Stimulated activated CD4-positive, alpha-beta T cell treated with anti-CD3 and anti-CD28 coated beads, Interleukin-15, amount 100 ng/mL, for 48 hours (primary cell): ENCODE measurements at places on chromosomes 12 and 14.
A peak's percentile ranks its signal among the peaks of the same experiment; 100 is the strongest.

- DNase-seq, result no peak
These were observed 71.0 kb upstream of the CFL2 start for GRCh38 chr14:34785223-34786006.

DNA sequence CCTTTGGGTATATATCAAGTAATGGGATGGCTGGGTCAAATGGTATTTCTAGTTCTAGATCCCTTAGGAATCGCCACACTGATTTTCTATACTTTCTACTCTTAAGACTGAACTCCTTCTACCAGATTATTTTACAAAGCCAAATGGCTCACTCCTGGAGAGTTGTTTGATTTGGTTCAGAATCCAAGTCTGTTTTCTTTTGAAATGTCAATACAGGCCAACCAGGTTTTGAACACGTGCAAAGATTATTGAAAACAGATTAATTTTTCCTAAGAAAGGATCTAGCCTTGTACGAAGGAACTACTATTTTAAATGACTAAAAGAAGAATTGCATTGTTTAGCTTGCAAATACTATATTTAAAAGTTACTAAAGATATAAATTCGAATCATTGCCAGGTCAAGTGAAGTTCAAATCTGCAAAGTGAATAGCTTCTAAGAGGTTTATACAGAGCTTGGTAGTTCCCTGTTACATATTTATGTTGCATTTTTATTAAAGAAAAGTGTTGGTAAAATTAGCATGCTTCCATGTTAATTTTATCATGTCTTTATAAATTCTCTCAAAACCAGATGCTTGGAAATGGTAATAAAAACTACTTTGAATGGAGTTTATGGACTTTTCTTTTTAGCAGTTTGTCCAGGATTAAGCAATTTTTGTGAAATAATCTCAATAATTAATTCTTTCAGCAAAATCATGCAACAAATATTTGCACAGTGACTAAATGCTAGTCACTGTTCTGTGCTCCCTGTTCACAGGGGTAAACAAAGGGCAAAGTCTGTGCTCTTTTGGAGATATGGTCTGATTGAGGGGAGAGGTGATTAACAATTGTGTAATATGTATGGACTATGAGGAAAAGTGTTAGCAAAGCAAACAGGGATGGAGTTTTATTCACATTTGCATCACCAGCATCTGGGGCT is 38.9 kb downstream of the GPR65 start:
- DNase-seq, result no peak

DNA sequence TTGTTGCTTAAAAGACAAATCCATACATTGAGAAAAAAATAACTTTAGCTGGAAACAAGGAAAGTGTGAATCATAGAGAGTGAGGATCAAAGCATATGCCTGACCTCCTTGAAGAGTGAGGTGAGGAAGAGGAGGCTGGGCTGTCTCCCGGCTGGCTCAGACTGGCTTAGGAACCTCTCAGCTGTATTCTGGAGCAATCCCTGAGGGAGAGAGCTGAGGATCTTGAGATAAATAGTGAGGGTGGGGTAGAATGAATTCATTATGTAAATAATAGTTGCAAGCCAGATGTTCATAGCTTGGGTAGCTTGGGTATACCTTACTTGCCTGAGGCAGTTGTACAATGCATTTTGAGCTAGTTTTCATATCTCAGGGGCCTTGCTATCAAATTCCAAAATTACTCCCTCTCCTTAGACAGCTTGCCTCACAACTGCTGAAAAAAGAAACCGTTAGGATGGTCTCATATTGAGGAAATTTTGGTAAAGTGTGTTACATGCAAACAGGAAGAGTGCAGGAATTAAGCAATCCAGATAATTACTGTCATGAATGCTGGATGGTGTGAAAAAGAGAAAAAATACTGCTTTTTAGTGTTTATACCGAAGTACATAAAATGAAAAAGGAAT is 30.5 kb upstream of the SLC15A5 start:
- DNase-seq, result no peak

- DNase-seq, result no peak
These were observed 90.3 kb downstream of the RFX4 start for GRCh38 chr12:106673141-106673540.

DNA sequence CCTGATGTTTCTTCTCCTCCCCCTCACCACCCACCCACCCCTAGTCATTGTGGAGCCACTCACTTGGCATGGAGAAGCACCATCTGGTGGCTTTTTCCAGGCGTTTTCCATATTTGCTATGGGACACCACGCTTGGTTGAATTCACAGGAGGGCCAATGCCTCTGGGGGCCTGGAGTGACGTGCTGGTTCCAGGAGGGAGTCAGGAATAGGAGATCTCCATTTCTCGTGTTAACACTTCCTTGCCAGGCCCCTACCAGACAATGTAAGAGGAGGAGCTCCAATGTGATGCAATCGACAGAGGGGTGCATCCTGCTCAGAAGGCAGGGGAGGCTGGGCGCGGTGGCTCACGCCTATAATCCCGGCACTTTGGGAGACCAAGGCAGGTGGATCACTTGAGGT is 21.6 kb upstream of the TESC start:
- no peak for DNase-seq

DNA sequence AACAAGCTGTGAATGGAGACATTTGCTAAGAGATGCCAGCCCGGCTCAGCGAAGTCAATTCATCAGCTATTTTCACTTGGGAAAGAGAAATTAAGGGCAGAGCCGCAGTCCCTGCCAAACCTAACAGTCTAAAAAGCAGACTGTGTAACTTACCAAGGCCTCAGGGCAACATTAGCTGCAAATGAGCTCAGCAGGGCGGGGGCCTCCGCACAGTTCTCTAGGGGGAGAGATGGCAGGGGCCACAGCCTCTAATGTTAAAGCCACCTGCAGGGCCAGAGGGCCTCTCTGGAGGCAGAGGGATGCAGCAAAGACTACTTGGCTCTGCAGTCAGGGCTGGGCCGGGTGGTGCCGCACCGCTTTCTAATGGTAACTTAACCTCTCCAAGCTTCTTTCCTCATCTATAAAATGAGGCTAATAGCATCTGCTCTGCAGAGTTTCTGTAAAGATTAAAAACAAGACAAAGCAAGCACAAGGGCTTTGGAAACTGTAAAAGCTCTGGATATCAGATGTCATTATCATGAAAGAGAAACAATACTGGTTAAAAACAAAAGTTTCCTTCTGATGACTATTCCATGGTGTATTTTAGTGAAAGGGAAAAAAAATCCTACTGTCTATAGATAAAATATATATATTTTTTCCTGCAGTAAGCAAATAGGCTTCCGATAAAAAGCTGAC is 13.4 kb upstream of the GPRC5A start:
- DNase-seq, result no peak

DNA sequence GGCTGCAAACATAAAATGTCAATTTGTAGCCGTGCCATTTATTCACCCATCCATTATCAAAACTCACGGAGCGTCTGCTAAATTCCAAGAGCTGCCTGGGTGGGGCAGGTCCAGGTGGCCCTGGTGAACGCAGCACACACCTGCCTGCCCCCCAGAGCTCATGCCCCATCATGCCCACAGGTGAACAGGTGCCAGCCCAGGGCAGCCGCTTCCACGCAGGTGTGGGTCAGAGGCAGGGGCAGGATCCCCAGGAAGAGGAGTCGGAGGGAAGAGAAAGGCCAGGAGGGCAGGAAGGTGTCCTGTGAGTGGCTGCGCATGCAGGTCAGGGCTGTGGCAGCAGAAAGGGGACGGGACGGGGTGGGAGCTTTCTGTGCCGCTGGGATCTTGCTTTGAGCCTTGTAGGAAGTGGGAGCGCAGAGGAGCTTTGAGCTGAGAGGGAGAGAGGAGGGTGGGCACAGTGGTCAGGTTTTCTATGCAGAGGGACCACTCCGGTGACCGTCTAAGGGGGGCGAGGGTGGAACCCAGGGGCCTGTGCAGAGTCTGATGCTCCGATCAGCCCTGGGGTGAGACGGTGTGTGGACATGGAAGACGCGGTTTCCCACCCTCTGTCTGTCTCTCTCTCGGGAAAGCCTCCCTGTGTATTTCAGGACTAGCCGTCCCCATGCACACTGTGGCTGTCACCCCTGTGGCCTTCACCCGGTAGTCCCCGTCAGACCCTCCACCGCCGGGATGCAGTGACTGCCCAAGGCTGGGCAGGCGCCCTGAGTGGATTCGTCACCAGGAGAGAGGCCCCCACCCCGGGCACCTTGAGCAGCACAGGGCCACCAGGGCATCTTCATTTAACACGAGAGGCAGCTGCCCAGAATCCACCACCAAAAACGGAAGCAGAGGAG is 26.7 kb downstream of the GALNT9 start:
- DNase-seq, result no peak

- no peak for DNase-seq
These were observed 76.3 kb downstream of the GRIP1 start for GRCh38 chr12:66602483-66603143.

- no peak for DNase-seq
These were observed 23.5 kb downstream of the CALCOCO1 start for GRCh38 chr12:53703756-53704155.

- no peak for DNase-seq
These were observed 121.6 kb downstream of the VEZT start for GRCh38 chr12:95339086-95339788.

GRCh38 chr12:108697905-108698304 is 33.4 kb downstream of the CORO1C start:
- DNase-seq, result no peak

DNA sequence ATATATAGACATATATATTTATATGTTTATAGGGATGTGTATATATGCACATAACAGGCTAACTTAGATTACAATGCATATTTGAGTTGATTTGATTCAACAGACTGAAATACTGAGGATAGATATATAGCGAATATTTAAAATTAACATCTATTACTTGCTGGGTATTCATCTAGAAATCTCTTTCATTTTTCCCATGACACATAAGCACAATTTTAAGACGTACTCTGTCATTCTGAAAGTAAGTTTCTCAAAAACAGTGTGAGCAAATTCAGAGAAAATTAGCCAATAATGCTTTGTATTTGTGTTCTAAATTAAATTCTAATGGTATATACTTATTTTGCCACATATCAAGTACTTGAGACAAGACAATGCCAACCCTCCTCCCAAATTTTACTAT is 907.5 kb upstream of the MDGA2 start:
- DNase-seq, result no peak

- DNase-seq, result no peak
These were observed 79.6 kb upstream of the MANSC4 start for GRCh38 chr12:27859648-27860047.

- DNase-seq, result peak; percentile 7
These were observed 75.4 kb upstream of the PWP1 start for GRCh38 chr12:107610021-107610859.

GRCh38 chr14:53871951-53872350 is 84.7 kb downstream of the BMP4 start:
- no peak for DNase-seq

GRCh38 chr14:75232597-75232996 is 46.0 kb upstream of the FOS start:
- DNase-seq, result no peak

GRCh38 chr14:77970646-77971045 is 170.7 kb downstream of the ADCK1 start:
- DNase-seq, result no peak

DNA sequence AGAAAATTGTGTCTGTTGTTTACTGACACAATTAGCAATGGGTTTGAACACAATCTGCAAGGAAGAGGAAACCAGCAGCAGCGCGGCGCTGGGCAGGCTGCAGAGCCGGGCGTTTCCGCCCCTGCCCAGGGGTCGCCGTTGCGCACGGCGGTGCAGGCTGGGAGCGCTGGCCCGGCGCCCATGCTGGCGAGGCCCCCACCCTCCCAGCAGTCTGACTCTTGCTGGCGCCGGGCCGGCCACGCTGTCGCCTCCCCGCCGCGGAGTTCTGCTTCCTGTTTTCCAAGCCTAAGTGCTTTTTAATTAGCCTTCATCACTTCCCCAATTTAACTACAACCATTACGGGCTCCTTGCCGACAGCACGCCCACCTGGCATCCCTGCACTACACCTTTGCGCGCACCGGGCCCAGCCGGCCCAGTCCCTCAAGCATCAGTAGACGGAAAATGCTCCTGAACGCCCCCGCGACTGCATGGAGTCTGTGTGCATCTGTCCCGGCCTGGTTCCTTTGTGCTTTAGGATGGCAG is 212.1 kb downstream of the GXYLT1 start:
- no peak for DNase-seq

GRCh38 chr14:25308244-25308643 is 258.3 kb upstream of the STXBP6 start:
- DNase-seq, result no peak

DNA sequence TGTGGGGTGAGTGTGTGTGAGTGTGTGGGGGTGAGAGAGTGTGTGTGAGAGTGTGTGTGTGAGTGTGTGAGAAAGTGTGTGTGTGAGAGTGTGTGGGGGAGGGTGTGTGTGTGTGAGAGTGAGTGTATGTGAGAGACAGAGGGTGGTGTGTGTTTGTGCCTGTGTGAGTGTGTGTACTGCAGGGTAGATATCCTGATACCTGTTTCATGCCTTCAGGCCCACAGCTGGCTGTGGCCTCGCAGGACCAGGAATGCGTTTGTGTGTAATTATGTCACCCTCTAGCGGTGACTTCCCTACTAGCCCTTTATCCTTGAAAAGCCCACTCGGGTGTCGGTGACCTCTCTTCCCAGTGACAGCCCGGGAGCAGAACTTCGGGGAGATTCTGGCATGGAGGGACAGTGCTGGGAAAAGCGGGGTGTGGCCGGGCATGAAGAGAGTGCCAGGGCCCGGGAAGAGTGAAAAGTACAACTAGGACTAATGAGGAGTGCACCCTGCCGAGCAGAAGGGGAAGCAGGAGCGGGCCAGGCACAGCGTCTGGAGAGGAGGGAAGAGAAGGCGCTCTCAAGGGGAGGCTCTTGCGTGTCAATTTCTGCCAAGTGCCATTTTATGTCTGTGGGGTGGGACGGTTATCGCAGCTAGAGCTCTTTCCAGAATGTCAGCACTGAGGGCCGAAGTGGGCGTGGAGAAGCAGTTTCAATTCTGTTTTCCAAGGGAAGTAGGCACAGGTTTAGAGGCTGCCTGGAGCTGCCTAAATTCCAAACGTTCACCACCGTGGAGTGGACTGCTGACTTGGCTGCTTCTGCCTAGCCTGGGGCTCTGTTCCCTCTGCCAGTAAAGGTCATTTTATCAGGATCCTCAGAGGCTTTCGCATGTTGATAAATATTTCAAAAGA is 11.0 kb upstream of the FBXL14 start:
- DNase-seq, result no peak

DNA sequence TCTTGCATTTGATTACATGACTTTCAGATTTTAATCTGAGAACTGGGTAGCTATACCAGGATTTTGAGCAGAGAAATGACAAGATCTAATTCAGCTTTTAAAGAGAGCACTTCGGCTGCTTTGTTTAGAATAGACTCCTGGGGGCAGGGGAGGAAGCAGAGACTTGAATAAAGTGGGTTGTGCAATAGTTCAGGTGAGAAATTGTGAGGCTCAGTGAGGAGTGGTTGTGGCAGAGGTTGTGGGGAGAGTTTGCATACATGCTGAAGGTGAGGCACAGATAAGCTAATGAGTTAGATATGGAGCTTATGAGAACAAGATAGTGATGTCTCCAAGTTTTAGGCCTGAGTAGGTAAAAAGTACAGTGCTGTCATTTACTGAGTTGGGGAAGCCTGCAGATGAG is 281.4 kb downstream of the FLRT2 start:
- DNase-seq, result no peak

GRCh38 chr12:118315821-118316220 is 56.9 kb downstream of the TAOK3 start:
- DNase-seq, result no peak

- DNase-seq, result no peak
These were observed 4.3 kb downstream of the TTC6 start for GRCh38 chr14:37599507-37600368.
